ENCODE measurements at places on chromosomes 7 and 10. TPM values are rescaled to one million over a fixed set of nuclear protein-coding genes. Genes with fewer than 3 reads are reported as not detected.

DNA sequence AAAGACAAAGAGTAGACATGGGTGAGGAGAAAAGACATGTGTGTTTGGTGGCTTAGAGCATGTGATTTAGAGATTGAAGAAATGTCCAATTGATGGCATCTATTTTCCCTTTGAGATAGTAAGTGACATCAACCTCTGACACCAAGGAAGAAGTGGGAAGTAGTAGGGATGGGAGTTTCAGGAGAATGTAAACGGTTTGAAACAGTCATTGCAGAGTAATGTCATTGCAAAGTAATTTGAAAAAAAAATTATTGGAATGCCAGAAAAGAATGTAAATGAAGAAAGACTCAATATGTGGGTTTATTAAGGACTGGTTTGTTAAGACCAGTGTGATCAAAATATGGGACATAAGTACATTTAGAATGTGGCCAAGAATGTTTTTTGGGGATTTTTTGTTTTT is 26.6 kb downstream of the GNG11 start:
- no peak for DNase-seq

DNA sequence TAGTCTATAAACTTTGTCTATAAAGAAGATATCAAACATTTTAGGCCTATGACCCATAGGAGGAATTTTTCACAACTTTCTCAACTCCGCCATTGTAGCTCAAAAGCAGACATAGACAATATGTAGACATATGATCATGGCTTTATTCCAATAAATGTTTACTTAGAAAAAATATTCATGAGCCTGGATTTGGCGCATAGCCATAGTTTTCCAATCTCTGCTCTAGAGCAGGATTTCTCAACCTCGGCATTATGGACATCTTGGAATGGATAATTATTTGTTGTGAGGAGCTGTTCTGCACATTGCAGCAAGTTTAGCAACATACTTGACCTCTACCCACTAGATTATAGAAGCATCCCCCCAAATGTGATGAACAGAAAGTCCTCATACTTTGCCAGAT is 532.6 kb downstream of the ANKRD7 start:
- DNase-seq = no peak

DNA sequence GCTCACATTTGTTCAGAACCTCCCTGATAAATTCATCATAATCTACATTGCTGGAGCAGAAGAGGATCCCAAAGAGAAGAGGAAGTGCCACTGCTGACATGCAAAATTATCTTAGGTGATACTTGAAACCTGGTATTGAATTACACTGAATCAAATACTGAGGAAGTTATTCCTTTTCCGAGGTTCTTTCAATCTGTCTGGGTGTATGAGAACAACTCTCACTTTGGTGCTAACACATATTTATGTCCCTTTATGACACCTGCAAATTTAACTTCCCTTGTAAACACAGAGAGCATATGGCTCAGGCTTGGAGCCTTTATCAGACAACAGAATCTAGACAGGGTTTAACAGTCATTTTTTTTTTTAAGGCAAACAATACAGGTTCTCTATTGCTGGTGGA is 131.4 kb downstream of the SRPK2 start:
- DNase-seq = no peak

DNA sequence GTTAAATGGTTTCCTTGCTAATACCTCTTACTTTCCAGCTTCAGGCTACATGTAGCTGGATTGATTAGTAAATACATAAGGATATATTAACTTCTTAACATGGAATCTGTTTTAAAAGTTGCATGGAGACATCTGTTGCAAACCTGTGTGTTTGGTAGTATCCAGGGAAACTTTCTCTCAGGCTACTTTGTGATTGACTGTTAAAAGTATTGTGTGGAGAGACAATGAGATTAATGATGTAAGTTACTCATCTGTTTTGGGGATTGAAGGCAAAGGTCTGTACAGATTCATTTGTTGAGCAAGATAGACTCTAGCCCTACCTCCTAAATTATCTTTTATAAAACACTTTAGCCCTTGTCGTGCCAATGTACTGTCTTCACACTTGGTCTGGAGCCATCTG is 6.6 kb downstream of the CREB5 start:
- no peak for DNase-seq

TLX1 gene
- 0.60 TPM for total RNA-seq

SEMA3C gene
- 5.5 TPM for total RNA-seq

TMEM270 gene
- not detected for total RNA-seq

DNA sequence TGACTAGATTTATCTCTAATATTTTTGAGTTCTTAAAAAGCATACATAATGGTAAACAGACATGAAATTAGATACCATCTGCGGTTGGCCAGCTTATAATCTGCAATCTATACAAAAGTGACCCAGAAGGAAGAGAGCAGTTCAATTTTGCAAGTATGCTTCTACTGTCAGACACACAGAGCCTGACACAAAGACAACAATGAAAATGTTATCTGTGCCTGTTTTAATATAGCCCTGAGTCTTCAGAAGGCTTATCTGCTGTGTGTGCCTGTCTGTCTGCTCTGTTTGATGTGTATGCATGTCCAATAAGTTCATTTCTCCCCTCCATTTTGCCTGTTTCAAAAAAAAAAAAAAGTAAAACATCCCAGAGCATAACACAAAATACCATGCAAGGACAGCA is 73.3 kb upstream of the FHIP2A start:
- DNase-seq = no peak

GRCh38 chr10:129045599-129045998 is 421.4 kb upstream of the MGMT start:
- DNase-seq = no peak

BMPER gene
- total RNA-seq = 0.46 TPM

- DNase-seq = no peak
These were observed 818 bp downstream of the DLD start for GRCh38 chr7:107891636-107892366.

- no peak for DNase-seq
These were observed 904.8 kb upstream of the POT1 start for GRCh38 chr7:125834421-125834820.

- no peak for DNase-seq
These were observed 99.8 kb downstream of the NKX6-2 start for GRCh38 chr10:132685921-132686680.

FFAR4 gene
- total RNA-seq = not detected

- no peak for DNase-seq
These were observed at the start of gene KIAA1217 for GRCh38 chr10:24208661-24209431. Gene KIAA1217, plus strand, starts transcription at chr10:24209138. Its CDS starts 56 bp downstream, at chr10:24209194.

GRCh38 chr7:116334555-116334954 is 124.2 kb downstream of the TES start:
- DNase-seq = no peak

- DNase-seq = no peak
These were observed 10.8 kb downstream of the SEPHS1 start for GRCh38 chr10:13337128-13337826.

- no peak for DNase-seq
These were observed 337.1 kb upstream of the AKR1E2 start for GRCh38 chr10:4488904-4489303.

GRCh38 chr10:97718178-97718577 is 4.6 kb downstream of the MARVELD1 start:
- DNase-seq = no peak

GRCh38 chr7:103538964-103539709 is 93.1 kb upstream of the SLC26A5 start:
- no peak for DNase-seq

- DNase-seq = no peak
These were observed 296.9 kb downstream of the ETV1 start for GRCh38 chr7:13692548-13692947.

TMEM140 gene
- 13.4 TPM for total RNA-seq

DNA sequence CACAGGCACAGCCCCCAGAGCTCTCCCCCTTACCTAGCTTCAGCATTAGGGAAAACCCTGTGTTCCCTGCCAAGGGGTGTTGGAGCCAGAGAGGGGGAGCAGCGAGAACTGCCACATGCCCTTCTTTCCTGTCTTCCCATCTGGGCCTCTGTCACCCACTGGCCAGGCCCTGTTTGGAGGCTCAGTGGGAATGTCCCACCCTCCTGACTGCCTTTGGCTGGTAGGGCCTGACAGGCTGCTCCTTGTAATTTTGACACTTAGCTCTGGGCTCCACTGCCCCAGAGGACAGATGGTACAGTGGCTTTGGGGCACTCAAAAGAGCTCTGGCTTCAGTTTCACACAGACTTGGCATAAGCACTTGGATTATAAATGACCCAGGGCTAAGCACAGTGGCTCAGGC is 50.6 kb downstream of the GRID2IP start:
- DNase-seq = no peak

CDNF gene
- 0.11 TPM for total RNA-seq

GRCh38 chr10:100482834-100483185 is 20.0 kb downstream of the WNT8B start:
- DNase-seq = no peak

DNA sequence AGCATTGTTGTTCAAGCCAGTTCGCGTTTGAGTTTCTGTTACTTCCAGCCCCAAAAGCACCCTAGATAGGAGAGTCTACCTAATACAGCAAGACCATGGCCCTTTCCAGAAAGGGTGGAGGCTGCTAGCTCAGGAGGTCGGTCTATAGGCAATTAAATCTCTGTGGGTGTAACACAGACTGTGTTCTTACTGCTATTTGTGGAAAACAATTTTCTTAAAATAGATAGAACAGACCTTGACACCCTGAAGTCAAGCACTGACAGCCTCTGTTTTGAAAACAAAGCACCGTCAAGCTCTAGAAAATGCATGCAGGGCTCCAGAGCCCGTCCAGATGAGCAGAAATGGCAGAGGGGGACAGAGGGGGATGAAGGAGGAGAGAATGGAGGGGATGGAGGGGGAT is 156.6 kb downstream of the PRKAG2 start:
- no peak for DNase-seq

CNTNAP2 gene
- total RNA-seq = not detected

SEMA3A gene
- total RNA-seq = 0.92 TPM

STAMBPL1 gene
- total RNA-seq = 6.4 TPM

GRCh38 chr10:11705722-11706121 is 36.5 kb upstream of the ECHDC3 start:
- no peak for DNase-seq

DNA sequence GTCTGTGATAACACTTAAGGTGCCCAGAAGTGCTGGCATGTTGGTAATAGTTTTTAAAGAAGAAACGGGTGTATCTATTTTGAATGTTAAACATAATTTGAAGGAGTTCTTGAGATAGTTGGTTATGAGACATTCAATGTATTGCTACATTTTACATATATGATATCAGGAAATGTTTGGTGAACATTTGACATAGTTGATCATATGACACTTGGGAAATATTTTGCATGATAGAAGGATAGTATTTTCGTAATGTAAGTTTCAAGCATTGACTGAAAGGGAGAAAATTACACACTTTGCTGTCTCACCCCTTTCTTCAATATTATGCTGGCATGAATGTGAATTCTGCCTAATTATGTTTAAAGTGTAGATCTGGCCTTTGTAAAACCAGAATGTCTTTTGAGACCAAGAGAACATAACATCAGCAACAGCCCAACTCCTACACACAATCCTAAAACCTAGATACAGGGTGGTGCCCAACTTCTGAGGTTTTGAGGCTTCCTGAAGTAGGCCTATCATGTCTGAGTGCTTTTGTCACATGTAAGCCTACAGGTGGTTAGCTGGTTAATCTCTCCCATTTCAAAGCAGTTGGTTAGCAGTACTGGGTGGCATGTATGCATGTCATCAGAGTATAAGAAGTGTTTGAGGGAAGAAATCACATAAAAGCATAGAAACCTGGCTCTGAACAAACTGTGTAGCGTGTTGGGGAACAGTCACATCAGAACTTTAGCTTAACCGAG is 2.1 kb downstream of the ADD3 start:
- no peak for DNase-seq

LRRTM3 gene
- total RNA-seq = not detected

DNA sequence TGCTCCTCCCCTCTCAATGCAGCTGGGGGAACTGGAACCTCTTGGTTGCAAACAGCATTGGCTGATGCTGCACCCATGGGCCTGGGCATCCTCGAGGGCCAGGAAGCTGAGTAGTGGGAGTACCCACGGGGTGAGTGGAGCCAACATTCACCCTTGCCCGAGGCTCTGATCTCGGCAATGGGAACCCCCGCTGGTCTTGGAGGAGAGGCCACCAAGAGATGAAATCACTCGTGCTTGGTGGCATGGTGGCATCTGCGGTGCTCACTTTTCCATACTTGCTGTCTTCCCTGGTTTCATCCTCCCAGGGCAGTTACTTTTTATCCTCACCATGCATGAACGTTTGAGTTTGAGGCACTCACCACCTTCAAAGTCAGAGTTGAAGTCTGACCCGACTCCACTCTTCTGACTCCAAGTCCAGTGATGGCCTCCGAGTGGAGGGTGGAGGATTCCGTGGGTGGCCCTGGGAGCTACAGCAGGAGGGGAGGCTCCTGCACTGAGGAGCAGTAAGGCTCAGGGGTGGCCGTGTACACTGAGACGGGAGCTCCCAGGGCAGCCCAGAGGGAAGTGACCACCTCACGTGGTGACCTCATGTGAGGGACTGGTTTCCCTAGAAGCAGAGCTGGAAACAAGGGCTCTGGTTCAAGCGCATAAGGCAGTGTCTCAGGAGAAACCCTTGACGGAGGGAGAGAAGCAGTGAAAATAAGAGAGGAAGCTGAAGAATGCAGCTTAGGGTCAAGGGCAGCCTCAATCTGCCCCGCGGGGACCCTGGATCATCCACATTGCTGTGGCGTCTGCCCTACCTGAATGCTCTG is 349.1 kb downstream of the TCERG1L start:
- DNase-seq = no peak

DNA sequence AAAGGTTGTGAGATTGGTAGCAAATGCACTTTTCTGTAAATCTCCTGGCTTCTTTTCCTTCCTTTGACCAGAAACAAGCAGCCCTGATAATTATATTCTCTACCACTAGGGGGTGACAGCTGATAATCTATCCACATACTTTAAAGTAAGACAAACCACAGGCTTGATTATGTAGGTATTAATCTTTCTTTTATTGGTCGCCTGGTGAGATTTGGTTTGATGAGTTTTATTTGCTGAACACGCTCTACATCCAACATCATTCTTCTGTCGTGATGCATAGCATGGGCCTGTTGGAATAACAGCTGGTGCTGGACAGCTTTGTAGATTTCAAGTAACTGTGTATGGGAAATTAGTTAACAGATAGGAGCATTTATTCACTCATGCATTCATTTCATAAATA is 63.5 kb downstream of the ZNF365 start:
- peak; percentile 30 for DNase-seq

DNA sequence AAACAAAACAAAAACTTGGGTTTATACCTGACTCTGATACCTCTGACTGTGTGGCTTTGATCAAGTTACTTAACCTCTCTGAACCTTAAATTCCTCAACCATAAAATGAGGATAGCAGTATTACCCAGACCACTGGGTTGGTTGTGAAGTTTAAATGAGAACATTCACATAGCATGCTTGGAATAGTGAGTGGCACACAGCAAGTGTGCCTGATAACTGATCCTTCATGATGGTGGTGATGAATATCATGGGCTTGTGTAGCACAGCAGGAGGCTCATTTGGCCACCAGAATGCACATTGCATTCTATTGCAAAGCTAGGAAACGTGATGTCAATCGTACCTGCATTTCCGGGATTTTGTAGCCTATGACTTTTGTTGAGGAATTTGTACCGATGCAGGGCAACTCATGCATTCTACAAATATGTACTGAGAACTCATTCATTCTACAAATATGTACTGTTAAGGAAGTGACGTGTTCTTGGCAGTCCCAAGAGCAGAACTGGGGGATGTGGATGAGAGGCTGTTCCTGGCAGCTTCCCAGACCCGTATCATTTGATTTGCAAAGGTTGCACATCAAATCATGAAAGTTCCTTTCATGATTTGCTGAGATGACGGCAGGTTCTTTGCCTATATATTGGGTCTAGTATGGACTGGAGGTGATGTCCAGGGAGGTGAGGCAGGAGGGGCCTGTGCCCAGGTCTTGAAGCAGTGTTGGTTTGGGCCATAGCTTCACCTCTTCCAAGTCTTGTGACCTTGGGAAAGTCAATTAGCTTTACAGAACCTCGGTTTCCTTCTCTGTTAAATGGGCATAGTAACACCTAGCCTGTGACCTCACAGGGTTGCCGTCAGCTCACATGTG is 94.6 kb upstream of the SMNDC1 start:
- peak; percentile 98 for DNase-seq
